ENCODE measurements at places on chromosomes 7 and 10.
A peak's percentile ranks its signal among the peaks of the same experiment; 100 is the strongest.

DNA sequence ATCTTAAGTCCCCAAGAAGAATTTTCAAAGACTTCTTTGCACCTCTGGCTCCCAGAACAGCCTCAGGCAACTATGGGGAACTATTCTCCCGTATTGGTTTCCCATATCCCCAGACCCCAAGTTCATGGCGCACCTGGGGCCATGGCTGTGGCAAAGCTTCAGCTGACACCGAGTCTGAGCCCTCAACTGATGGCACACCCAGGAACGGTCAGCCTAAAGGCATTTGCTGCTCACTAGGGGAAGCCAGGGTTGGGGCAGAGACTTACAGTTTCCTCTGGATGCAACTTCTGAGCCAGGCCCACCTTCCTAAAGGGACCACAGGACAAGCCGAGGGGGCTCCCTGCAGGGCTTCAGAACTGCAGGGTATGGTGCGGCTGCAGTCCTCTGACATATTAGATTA lies 13.7 kb upstream of the CPA1 start:
- no peak for DNase-seq

DNA sequence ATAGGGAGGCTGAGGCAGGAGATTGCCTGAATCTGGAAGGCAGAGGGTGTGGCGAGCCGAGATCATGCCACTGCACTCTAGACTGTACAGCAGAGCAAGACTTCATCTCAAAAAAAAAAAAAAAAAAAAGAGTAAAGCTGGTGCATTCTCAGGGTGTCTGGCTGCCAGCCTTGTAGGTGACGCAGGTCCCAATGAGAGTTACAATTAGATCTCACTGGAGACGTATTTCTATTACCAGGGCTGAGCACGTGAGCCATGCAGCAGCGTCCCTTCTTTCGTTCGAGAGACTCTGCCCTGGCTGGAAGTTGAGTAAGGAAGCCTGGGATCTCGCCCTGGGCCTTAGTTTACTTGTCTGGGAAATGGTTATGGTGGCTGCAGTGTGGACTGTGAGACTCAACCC lies 22.4 kb upstream of the ZMIZ1 start:
- DNase-seq, result no peak

DNA sequence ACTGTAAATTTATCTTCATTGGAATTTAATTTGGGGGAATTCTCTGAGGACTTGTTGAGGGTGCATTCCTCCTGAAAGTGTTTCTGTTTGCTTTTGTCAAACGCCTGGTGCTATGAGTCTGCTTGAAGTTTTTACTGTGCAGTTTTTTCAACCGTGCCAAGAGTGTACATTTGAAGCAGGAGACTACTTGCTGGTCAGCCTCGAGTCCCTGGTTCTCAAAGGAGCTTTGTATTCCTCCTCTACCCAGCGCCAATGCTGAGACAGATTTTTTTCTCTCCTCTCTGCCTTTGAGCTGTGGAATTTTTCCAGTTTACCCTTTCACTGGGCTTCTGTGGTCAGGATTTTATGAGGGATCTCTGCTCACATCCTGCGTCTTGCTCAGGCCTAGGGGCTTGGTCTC lies 62.1 kb downstream of the NPY start:
- DNase-seq, result no peak

DNA sequence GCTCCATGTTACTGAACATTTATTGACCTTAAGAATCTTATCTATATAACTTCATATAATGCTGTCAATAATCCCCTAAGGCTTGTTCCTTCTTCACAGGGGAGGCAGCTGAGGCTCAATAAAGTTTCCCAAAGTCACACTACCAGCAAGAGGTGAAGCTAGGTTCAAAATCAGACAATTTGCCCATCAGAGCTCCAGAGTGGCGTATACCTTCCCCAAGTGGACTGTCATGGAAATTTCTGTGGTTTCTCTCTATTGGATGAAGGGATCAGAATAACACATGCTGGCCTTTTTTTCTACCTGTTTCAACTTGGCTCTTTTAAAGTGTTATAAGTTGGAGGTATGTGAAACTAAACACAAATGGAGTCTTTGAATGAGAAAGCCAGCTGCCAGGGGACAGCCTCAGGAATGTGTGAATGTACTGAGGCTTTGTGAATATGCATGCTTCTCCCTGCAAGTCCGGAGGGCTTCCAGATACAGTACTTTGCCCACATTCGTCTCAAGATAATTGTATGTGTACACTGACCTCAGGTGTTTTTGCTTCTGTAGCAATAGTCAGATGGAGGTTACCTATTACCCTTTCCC lies 656.3 kb upstream of the CELF2 start:
- no peak for DNase-seq

- no peak for DNase-seq
Measured at GRCh38 chr10:66555061-66555460, 370.8 kb upstream of the LRRTM3 start.

GRCh38 chr7:95330961-95331337 lies 6.6 kb upstream of the PON1 start:
- no peak for DNase-seq

- no peak for DNase-seq
Measured at GRCh38 chr10:82267465-82267864, 392.5 kb downstream of the NRG3 start.

DNA sequence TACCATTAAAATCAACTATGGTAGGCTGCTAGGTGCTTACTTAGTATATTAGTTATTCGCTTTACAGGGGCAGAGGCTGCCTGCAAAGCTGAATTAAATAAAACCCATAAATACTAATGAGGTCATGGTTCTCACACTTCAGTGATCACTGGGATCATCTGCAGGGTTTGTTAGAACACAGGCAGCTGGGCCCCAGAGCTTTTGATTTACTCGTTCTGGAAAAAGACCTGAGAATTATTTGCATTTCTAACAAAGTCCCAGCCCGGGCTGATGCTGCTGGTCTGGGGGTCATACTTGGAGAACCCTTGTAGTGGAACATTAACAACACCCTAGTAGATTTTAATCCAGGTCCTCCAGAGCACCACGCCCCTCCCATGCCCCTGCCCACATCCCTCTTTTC lies 8.5 kb downstream of the UCN3 start:
- no peak for DNase-seq

- no peak for DNase-seq
Measured at GRCh38 chr10:100858261-100858660, 54.5 kb upstream of the SLF2 start.

GRCh38 chr10:29731760-29732159 lies 97.0 kb upstream of the SVIL start:
- no peak for DNase-seq

GRCh38 chr7:157507987-157508386 lies 171.2 kb downstream of the DNAJB6 start:
- no peak for DNase-seq

DNA sequence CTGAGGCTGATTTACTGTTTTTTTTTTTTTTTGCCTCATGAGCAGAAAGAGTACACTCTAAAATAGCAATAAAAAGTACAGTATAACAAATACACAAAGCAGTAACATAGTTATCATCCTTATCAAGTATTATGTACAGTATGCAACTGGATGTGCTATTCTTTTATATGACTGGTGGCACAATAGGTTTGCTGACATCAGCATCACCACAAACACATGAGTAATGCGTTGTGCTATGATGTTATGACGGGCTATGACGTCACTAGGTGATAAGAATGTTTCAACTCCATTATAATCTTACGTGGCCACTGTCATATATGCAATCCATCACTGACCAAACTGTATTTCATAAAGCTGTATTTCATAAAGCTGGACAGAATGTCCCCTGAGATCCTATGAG lies 189.2 kb upstream of the GLI3 start:
- no peak for DNase-seq

- no peak for DNase-seq
Measured at GRCh38 chr7:105935250-105935649, 27.8 kb upstream of the CDHR3 start.

GRCh38 chr7:37510043-37510634 lies 61.5 kb upstream of the ELMO1 start:
- no peak for DNase-seq

DNA sequence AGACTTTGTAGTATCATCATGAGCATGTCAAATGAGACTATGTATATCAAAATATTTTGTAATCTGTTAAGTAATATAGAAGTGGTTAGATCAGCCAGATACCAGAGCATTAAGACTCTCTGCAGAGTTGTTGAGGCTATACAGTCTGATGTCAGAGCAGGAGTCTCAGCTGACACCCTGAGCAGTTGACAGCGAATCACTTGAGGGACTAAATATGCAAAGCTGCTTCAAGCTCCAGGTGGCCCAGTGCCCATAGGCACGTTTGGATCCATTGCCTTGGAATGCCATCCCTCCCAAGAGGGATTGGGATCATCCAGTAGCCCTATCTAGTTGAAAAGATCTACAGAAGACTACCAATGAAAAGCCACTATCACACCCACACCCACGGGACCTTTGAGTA lies 210.2 kb downstream of the TAX1BP1 start:
- no peak for DNase-seq

GRCh38 chr7:151432658-151433521 lies 7.1 kb downstream of the CRYGN start:
- DNase-seq, result peak; percentile 20

All from activated T-cell treated with anti-CD3 and anti-CD28 coated beads for 1 hour (primary cell).